Vagina (tissue), 2 donors: ENCODE measurements at places on chromosomes 13 and 19. TPM values are rescaled to one million over a fixed set of nuclear protein-coding genes. Genes with fewer than 3 reads are reported as not detected.

GRCh38 chr13:50375792-50376191 lies 360.5 kb downstream of the KCNRG start:
- DNase-seq, result peak; percentile 84

DNA sequence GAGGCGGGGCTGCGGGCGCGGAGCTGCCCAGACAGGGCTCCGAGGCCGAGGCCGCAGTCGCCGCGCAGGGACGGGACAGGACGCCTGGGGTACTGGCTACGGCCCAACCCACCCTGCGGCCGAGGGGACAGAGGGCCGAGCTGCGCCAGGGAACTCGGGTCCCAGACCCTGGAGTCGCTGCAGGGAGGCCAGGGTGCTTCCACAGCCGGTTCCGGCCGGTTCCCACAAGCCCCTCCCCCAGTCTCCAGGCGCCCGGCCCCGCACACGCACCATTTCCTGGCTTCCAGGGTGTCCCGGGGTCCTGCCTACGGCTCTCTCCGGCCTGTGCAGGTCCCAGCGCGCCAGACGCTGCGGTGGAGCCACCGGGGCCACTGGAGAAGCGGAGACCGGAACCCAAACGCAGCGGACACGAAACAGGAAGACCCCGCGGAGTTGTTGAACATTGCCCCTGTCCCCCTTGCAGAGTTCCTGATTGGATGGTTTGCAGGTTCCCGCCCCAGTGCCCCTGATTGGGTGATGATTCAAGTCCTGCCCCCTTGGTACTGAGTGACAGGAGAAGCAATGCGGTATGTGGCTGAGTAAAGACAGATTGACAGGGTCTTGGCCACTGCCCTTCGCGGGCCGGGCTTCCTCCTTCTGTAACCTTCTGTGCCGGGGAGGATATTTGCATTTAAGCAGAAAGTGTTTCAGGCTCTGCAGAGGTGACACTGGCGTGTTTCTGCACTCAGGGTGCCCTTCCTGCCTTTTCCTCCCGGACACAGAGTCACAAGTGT lies at the start of gene ZNF564:
ZNF564 (minus strand) TSS at position 423 of the 773 bp plus-strand sequence; CDS start at position 273, 150 bp downstream.
- peak; percentile 98 for DNase-seq

BORA gene
- total RNA-seq, result 1.7 TPM

STAP2 gene
- 29.2 TPM for total RNA-seq

TTYH1 gene
- total RNA-seq, result 5.9 TPM
